ENCODE measurements at places on chromosomes 1 and 21.

DNA sequence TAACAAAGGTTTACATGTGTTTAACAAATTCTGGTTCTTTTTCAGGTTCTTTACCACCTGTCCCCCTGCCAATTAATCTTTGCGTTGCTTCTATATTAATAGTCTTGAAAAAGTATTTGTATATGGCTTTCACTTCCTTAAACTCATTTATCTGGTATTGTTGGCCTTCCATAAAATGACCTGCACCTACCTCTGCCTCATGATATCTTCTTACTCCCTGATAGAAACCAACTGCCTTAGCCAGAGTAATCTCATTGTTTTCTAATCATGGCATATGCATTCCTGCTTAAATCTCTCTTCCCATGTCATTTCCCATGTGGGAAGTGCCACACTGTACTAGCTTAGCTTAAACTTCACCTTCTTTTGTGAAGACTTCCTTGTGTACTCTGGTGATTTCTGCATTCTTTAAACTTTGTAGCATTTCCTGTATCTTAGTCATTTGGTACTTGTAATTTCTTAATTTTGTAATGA is 8.7 kb downstream of the SMG7 start:
- no peak for DNase-seq

- DNase-seq, result no peak
Observed at GRCh38 chr1:236345728-236346127, 48.4 kb upstream of the EDARADD start.

DNA sequence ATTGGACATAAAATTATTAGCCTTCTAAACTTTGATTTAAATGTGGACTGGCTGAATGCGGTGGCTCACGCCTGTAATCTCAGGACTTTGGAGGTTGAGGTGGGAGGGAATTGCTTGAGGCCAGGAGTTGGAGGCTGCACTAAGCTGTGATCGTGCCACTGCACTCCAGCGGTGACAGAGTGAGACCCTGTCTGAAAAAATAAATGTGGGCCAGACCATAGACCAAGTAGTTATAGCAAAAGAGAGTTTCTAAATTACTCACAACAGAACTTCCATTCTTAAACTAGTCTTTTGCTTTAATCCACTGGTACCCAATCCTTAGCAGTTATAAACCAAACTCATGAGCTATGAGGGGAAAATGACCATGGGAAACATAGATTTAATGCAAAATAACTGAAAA is 35.2 kb downstream of the RAP1A start:
- DNase-seq, result no peak

DNA sequence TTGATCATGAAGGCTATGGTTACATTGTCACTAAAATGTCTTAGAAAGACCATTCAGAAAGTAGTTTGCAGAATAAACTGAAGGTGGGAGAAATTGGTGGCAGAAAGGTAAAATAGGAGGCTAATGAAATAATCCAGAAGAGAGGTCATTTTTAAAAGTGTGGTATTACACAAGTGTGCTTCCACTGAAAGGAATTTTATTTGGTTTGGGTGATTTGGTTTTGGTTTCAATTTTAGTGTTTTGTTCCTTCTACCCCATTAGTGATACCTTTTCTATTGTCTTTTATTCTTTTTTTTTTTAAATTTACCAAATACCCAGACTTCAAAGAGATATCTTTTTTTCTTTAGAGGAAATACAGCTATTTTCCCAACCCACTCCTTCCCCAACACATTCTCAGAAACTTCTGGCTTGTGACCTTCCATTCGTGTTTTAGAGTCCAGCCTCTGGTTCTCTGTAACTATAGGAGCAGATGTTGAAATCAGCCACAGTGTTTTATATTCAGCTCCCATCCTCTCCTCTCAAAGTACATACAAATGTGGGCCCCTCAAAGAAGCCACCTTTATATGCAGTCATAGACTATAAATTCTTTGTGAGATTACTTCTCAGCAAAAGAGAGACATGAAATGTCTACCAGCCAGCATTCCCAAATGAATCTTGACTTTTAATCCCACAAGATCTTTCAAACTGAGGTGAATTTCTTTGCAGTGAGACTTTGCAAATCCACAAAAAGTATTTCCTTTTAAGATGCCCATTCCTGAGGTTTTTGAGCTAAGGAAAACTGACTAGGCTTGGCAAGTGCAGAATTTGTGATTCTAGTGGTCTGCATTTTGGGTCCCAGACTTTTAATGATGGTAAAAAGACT is 42.0 kb upstream of the PALMD start:
- no peak for DNase-seq

GRCh38 chr1:51622455-51622913 is 5.6 kb downstream of the OSBPL9 start:
- DNase-seq, result peak; percentile 60

- no peak for DNase-seq
Observed at GRCh38 chr1:219090607-219091006, 83.1 kb upstream of the LYPLAL1 start.

DNA sequence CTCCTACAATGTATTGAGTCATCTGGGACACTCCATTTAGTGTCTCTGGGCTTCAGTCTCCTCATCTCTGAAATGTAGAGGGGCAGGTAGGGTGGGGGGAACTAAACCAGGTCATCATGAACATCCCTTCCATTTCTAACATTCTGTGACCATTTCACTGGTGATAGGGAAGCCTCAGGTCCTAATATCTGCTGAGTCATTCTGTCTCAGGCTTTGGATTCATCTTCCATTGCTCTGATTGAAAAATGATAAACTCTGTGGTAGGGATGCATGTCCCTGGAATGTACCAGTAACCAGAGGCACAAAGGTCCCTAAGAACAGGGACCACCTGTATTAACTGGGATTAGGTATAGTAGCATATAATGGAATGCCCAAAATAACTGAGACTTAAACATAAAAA is 36.2 kb upstream of the LRRC52 start:
- DNase-seq, result no peak

DNA sequence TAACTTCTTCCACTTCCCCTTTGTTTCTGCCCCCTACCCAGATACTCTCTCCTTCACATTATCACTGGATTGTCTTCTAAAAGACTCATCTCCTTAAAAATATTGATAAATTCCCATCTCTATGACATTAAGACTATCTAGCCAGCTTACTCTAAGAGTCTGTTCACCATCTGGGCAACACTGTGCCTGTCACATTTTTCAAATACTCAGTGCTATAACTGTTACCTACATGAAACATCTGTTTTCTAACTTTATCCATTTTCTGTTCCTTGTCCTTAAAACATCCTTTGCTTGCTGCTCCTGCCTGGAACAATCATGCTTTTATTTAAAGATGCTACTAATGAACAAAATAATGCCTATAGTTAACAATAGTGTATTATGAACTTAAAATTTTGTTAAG is 81.4 kb downstream of the NCAM2 start:
- no peak for DNase-seq

DNA sequence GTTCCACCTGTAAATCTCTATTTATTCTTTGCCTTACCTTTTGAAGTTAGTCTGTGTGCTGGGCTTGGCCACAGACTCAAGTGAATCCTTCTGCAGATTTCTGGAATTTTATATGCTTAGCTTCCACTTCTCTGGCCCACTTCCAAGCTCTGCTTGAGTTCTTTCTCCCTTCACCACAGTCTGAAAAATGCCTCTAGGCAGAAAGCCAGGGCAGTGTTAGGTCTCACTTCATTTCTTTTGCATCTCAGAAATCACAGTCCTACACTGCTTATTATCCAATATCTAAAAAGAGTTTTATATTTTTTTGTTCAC is 48.9 kb downstream of the INKA2 start:
- peak; percentile 53 for DNase-seq

GRCh38 chr1:78165816-78166215 is 120.0 kb downstream of the GIPC2 start:
- DNase-seq, result no peak

- peak; percentile 57 for DNase-seq
Observed at GRCh38 chr1:43978551-43979260, at the start of gene B4GALT2. B4GALT2 (plus strand) TSS chr1:43979210; CDS start chr1:43981161, 1,951 bp downstream.

DNA sequence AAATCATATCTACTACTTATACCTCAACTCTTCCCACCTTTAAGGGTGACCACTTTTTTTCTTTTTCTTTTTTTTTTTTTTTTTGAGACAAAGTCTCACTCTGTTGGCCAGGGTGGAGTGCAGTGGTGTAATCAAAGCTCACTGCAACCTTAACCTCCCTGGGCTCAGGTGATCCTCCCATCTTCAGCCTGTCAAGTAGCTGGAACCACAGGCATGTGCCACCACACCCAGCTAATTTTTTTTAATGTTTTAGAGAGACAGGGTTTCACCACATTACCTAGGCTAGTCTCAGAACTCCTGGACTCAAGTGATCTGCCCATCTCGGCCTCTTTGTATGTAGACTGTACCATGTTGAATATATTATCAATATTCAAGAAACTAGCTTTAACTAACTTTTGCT is 39.4 kb downstream of the NRDC start:
- DNase-seq, result no peak

- peak; percentile 92 for DNase-seq
Observed at GRCh38 chr1:31701091-31701736, 2.6 kb downstream of the COL16A1 start.

DNA sequence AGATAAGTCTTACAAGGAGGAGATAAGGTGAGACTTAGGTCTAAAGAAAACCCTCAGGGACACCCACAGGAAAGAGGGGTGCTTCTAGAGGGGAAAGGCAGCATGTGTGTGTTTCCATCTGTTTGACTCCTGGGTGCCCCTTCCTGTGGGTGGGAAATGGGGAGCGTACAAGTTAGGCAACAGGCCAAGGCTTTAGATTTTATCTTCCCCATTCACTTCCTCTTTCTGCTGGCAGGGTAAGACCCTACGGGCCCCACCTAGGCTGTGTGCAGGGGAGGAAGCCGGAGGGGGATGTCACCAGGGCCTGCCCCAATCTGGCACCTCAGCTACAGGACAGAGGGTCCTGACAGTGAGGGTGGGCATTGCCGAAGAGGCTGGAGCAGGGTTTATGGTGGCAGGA is 2.5 kb upstream of the OLIG1 start:
- DNase-seq, result no peak

DNA sequence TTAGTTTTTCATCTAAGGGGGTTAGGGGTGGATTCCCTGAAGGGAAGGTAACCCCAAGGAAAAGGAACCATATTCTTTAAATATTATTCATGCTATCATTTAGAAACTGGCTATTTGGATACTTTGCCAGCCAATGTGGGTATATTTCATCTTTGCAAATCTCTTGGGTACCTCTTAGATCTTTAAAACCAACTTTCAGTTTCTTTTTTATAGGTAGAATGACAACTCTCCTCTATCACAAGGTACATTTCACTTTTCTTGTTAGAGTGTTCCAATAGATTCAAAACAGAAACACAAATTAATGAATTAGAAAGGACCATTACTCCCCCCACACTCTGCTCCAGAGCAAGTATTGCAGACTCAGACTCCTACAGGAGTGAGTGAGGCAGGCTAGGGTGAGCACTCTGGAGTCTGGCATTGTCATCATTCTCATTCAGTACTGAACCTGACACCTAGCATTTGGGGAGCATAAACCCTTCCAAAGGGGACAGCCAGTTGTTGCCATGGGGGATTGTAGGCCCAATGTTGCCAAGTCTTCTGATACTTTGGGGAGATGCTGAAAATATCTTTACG is 43.0 kb downstream of the MACO1 start:
- DNase-seq, result no peak

DNA sequence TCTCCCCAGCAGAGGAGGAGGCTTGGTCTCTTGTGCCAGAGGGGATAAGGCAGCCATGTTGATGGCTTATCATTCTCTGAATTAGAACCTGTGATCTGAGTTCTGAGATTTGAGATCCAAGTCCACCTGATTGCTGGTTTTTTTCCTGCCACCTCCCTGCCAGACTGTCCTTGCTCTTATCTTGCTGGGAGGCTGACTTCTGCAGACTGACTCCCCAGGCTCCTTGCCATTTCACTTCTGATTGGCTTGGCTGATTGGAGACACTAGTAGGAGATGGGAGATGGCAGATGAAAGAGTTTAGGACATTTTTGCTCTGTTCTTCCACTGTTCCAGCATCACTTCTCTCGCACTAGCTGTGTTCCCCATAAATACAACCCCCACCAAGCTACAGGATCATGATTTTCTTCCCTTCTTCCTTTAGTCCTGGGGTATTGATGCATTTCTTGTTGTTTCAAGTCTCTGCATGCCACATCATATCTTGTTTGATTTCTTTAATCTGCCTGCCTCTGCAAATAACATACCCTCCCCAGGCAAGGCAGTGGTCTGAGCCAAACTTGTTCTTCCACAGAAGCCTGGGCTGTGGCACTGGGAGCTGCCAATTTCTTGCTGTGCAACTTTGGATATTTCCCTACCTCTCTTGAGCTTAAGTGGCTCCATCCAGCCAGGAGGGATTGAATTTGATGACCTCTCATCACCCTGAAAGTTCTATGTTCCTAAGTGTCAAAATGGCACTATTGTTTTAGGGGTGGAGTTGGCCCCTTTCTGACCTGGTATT is 963 bp upstream of the CYP4B1 start:
- no peak for DNase-seq

DNA sequence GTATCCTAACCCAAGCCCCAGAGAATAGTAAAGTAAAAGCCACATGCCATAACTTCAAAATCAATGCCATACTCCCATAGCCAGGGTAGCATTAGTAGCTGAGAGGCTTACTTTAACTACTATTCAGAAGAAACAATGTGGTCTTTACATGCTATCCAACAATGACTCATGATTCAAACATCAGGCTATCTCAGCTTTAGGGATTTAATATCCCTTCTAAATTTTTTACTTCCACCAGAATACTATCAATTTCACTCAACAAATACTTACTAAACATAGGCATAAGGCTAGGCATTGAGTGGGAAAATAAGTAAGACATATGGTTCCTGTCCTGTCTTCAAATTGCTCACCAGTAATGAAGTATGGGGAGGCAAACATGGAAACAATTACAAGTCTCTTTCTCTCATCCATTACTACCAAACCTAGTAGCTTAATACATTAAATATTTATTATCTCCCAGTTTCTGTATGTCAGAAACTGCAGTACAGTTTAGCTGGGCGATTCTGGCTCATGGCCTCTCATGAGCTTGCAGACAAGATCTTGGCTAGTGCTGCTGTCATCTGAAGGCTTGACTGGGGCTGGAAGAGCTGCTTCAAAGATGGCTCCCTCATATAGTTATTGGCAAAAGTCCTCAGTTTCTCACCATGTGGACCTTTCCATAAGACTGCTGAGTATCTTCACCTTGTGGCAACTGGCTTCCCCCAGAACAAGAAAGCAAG is 30.7 kb downstream of the EVI5 start:
- DNase-seq, result no peak

DNA sequence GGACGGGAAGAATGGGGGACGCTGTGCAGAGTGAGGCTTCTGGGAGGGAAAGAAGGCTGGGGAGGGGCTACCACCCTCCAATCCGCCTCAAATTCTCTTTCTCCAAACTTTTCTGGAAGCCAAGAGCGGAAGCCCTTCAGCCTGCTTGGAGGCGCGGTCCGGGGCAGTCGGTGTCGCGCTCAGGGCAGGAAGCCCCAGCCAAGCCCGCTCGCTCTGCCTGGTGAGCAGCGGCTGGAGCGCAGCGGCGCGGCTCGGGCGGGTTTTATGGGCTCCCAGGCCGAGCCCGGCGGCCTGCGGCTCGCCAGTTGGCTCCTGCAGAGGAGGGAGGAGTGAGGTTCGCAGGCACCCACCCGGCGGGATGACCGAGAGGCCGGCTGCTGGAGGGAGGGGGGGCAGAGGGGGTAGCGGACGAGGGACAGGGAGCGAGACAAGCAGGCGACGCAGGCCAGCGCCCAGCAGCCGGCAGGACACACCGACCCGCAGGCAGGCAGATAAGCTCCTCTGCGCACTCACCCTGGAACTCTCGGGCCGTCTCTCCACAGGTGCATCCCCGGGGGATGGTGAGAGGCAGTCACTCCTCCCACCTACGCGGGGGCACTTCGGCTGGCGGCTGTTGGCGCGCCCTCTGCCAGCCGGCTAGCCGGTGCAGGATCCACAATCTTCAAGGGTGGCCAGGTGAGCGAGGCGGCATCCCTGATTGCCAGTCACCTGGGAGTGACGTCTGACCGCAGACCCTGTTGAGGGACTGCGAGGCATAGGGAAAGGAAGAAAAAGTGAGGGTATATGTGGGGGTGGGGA is at the start of gene AVPR1B:
Gene AVPR1B, minus strand, starts transcription at position 238 of the 798 bp plus-strand sequence. CDS start 498 bp downstream, outside the sequence.
- DNase-seq, result peak; percentile 71

Data from left cardiac atrium (tissue), 4 donors.